ENCODE measurements at places on chromosomes 13 and 19.

DNA sequence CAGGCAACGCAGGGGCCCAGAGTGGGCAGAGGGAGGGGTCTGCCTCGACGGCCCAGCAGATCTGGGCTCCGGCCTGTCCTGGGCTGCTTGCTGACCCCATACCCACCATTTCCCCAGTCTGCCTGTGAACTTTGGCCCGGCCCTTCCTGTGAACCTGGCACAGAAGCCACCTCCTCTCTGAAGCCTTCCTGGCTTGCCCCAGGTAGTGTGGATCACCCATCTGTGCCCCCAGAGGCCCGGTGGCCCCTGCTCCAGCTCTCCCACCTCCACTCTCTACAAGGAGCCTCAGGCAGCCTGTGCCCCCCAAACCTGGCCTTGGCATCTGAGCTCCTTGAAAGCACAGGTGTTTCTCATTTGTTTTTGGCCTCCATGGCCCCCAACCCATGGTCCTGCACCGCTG, 15.7 kb downstream of the PLEKHF1 start:
- no peak for DNase-seq

DNA sequence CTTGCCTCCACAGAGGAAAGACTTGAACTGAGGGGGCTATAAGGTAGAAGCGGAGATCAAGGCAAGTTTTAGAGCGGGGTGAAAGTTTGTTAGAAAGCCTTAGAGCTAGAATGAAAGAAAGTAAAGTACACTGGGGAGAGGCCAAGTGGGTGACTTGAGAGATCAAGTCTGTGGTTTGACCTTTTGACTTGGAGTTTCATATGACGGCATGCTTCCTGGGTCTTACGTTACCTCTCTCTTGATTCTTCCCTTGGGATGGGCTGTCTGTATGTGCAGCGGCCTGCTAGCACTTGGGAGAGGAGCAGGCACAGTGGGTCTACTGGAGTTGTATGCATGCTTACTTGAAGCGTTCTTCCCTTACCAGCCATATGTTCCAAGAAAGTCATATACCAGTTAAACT, 1768.5 kb downstream of the PCDH9 start:
- no peak for DNase-seq

GRCh38 chr19:45999653-46000121, 4.4 kb downstream of the CCDC61 start:
- DNase-seq, result no peak

DNA sequence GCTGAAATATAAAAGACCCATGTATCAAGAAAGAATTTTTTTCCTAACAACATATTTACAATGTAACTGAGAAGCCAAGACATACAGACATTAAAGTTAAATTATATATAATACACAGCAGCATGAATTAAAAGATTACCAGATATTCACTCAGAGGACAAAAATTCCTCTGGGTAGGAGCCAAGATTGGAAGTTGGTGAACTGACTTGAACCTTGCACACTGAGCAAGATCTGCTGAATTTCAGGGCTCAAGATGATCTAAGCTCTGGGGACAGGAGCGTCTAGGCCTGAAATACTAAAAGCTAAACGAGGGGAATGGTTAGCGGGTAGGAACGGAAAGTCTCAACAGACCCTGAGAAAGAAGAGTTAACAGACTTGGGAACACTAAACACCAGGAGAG, 8.5 kb downstream of the FOXO1 start:
- DNase-seq, result no peak

GRCh38 chr19:14218620-14219330, 12.8 kb upstream of the ADGRL1 start:
- DNase-seq, result no peak

- no peak for DNase-seq
These were observed 55.3 kb downstream of the PTPRS start for GRCh38 chr19:5285311-5285710.

GRCh38 chr13:50509167-50509566, 334.3 kb downstream of the DLEU7 start:
- no peak for DNase-seq

DNA sequence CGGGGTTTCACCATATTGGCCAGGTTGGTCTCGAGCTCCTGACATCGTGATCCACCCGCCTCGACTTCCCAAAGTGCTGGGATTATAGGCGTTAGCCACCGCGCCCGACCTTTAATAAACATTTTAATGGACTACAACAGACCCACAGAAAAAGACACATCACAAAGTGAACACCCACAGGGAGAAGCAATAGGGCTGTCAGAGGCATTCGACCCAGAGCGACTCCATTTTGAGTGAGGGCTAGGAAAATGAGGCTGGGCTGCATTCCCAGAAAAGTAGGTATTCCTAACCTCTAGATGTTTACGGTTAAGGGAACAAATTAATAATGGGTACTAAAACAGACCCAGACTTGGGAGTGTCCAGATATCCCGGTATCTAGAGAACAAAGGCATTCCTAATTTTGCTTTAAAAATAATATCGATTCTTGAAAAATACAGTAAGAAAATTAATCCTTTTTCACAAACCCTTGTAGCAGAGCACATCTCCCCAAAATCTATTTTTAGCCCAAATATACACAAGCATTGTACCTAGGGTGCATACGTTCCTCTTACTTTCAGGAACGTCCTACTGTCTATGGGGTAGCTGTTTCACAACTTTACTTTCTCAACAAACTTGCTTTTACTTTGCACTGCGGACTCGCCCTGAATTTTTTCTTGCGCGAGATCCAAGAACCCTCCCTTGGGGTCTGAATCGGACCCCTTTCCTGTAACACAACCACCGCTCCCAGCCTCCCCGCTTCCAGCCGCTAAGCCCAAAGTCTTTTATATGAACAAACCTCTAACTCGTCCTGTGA, 811 bp upstream of the ZNF8 start:
- no peak for DNase-seq

DNA sequence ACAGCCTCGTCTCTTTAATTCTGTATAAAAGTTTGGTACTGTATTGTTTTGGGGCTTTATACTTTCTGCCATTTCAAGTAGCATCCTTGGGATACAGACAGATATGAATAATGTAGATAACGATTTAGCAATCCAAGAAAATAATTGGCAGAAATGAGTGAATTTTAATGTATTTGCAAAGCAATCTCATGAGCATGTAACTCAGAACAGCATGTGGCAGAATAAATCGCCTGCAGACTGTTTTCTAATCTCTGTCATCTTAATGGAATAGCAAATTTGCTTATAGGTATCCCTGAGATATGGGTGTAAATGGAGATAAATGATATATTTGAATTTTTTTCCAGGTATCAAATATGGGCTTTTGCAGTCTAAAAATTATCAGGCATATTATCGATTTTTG, 166.0 kb downstream of the GPC5 start:
- DNase-seq, result no peak

DNA sequence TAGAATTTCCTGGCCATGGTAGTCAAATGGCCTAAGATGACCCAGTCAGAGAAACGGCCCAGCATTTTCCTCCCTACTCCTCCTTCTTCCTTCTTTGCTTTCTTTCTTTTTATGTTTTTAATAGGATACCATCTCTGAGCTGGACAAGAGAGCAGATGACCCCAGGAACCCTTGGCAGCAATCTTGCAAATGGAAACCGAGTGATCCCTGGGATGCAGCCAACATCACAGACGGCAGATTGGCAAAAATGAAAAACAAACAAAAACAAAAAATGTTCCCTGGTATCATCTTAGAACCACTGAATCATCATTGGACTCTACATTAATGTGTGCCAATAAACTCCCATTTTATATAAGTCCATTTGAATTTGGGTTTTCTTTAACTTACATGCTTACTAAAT, 424.4 kb downstream of the FGF14 start:
- no peak for DNase-seq

DNA sequence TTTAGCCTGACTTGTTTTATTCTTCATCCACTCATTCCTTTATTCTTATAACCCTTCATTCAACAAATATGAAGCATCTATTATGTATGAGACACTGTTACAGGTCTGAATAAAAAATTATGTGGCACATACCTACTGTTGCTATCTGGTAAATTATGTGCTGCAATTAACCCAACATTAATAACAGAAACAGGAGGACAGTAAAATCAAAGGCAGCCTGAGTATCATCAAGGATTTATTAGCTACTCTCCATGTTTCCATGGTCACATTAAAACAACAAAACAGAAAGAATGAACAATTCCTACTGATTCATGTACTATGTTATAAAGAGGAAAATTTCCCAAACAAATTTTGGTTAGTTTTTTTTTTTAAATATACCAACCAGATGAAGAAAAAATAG, 43.9 kb downstream of the RAP2A start:
- DNase-seq, result no peak

GRCh38 chr13:76942363-76942762, 5.9 kb upstream of the ACOD1 start:
- DNase-seq, result no peak

DNA sequence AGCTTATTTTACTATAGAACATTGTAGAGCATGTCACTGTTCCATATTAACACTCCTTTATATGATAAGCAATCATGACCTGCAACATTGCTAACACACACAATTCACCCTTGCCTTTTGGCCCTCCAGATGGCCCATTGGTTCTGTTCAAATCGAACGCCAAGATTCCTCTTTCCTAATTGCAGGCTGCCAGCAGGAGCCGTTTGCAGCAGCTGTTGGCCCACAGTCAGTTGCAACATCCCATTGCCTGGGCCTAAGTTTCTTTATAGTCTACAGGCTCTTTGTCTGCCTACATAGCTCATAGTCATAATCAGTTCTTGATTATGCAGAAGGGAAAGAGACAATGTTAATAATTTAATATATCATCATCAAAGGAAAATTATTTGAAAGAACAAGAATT, 37.6 kb downstream of the KCTD12 start:
- no peak for DNase-seq

- no peak for DNase-seq
These were observed 904 bp upstream of the SOX1 start for GRCh38 chr13:112065867-112066623.

DNA sequence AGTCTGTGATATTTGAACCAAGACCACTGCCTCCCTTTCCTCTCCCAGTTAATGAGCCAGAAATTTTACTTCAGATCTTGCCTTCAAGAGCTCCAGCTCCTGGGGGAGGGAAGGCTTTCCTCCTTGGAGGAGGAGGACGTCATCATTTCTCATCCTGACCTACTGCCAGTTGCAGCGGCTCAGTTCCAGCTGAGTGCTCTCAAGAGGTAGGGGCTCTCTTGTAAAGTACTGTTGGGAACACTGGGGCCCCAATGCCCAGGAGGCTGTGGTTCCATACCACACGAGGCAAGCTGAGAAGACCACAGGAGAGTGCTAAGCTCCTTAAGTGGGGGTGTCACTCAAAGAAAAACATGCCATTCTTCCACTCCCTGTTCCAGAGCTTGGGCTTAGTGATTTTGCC, 36.2 kb downstream of the METTL21C start:
- no peak for DNase-seq

DNA sequence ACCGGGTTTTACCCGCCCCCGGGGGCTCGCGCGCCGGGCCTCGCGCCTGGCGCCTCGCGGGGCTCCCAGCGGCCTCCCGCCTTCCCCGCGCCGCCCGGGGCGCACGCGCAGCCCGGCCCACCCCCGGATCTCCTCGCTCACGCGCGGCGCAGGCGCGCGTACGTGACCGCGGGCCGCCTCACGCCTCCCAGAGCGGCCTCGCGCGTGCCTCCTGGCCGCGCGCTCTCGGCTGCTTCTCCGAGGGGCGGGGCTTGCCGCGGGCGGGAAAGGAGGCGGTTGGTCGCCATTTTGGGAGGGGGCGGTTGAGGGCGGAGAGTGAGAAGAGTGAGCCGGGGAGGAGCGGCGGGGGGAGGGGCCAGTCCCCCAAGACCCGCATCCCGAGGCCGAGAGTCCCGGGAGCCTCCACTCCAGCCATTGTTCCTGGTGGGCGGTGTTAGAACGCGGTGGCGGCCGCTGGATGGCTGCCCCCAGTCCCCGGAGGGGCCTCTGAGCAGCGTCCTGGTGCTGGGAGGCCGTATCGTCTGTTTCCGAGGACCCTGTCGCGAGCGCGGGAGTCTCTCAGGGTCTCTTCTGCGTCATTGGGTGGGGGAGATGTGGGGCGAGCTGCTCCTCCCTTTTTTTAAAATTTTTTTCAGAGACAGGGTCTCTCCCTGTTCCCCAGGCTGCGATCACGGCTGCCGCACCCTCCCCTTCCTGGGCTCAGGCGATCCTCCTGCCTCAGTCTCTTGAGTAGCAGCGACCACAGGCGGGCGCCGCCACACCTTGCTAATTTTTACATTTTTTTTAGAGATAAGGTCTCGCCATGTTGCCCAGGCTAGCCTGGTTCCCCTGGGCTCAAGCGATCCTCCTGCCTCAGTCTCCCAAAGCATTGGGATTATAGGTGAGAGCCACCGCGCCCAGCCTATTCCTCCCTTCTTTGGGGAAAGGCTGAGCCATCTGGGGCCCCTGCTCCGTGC, at the start of gene ZNF541:
Gene ZNF541, minus strand, starts transcription at position 78 of the 956 bp plus-strand sequence. CDS start 17,292 bp downstream, outside the sequence.
- no peak for DNase-seq

GRCh38 chr13:35512271-35512920, 35.9 kb upstream of the MAB21L1 start:
- no peak for DNase-seq

DNA sequence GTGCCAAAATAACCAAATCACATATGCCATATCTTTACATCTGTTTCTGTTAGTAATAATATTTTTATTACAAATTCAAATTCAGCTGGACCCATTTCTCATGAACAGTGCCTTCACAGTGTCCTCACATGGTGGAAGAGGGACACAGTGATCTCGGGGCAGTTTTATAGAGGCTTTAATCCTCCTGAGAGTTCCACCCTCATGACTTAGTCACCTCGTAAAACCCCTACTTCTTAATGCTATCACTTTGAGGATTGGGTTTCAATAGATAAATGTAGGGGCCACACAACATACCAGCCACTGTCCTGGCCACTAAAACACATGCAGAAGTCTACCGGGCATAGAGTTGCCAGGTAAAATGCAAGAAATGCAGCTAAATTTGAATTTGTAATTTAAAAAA, 201.5 kb downstream of the MYO16 start:
- no peak for DNase-seq

DNA sequence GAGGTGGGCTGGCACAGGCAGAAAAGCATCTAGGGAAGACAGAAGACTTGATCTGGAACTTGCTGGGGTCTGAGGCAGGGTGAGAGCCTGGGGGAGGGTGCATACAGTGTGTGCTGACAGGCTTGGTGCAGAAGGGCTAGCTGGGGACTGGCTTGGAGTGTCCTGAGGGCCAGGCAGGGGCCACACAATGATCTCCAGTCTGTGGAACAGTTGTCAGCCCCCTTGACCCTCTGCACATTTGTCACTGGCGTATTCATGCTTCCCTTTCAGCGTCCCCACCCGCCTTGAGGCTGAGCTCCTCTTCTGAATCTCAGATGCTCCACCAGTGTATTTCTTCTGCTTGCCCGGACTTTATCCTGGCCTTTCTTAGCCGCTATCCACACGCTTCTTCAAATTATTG, 2.8 kb upstream of the MICU2 start:
- no peak for DNase-seq

GRCh38 chr13:40345149-40345514, 321.3 kb downstream of the FOXO1 start:
- no peak for DNase-seq
